ENCODE measurements at places on chromosomes 3 and 15.

DNA sequence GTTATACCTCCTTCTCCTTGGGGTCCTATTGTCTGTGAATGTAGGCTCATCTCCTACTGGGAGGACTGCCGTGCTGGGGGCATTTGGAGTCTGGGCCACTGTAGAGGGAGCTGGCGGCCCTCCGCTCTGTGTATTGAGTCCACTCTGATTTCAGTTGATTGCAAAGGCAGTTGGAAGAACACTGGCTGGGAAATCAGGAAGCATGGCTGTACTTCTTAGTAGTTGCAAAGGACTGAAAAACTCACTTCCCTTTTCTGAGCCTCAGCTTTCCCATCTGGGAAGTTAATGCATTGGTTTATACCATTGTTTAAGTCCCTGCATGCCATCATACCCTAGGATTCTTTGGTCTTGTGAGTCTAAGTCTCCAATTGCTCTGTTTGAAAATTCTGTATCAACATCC lies 46.7 kb downstream of the TMED3 start:
- no peak for DNase-seq

GRCh38 chr3:4063916-4064574 lies 239.1 kb upstream of the SETMAR start:
- DNase-seq = no peak

- DNase-seq = peak; percentile 55
Observed at GRCh38 chr3:177777699-177778098, 580.4 kb upstream of the TBL1XR1 start.

GRCh38 chr15:95565690-95566089 lies 764.8 kb upstream of the NR2F2 start:
- no peak for DNase-seq

DNA sequence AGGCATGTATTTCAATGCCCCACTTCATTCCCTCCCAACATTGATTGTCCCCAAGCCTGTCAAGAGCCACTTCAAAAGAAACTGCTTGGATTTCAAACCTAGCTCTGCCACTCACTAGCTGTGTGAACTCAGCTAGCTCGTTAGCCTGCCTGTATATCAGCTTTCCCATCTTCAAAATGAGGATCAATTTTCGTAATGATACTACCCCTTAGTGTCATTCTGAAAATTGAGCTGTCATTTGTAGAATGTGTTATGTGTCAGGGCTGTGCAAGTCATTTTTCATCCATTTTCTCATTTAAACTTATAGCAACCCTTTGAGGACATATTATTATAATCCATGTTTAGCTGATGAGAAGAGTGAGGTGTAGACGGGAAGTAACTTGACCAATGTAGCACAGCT lies 88.6 kb downstream of the TRIM42 start:
- DNase-seq = no peak

- no peak for DNase-seq
Observed at GRCh38 chr15:52155878-52156277, 35.3 kb downstream of the GNB5 start.

DNA sequence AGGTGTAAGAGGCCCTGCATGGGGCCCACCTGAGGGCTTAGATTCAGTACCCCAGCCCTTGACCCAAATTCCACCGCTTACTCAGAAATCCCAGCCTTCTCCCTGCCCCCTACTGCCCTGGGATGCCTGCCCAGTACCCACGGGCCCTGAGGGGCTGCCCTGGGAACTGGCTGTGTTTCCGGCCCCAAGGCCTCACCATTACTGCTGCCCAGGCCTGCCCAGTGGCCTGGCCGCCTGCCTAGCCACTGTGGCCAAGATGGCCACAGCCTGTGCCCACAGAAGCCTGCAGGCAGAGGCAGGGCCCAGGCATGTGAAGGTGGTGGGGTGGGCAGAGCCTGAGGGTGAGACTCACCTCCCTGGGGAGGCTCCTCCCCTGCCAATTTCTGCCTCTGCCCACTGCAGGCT lies 6.1 kb upstream of the PRKCD start:
- no peak for DNase-seq

GRCh38 chr3:8576841-8577571 lies 67.6 kb downstream of the SSUH2 start:
- DNase-seq = no peak

- DNase-seq = peak; percentile 49
Observed at GRCh38 chr15:22888120-22888859, 49.8 kb downstream of the NIPA2 start.

- DNase-seq = no peak
Observed at GRCh38 chr3:122513386-122514122, 1.2 kb downstream of the KPNA1 start.

- no peak for DNase-seq
Observed at GRCh38 chr3:36697229-36698001, 66.9 kb downstream of the DCLK3 start.

- no peak for DNase-seq
Observed at GRCh38 chr3:170054204-170054603, 16.4 kb downstream of the GPR160 start.

DNA sequence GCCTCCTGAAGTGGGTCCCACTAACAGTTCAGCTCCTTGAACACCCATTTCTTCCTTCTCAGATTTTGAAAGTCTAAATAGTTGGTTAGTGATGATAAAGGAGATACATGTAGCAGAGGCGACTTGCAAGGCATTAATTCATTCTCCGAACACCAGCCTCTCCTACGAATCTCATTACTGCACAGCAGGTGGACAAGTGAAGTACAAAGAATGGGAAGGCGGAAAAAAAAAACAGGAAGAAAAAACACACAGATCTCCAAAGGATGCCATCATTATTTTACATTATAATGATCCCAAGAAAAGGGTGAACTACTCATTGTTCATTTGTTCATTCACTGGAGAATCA lies 276.5 kb downstream of the MAGI1 start:
- DNase-seq = no peak

DNA sequence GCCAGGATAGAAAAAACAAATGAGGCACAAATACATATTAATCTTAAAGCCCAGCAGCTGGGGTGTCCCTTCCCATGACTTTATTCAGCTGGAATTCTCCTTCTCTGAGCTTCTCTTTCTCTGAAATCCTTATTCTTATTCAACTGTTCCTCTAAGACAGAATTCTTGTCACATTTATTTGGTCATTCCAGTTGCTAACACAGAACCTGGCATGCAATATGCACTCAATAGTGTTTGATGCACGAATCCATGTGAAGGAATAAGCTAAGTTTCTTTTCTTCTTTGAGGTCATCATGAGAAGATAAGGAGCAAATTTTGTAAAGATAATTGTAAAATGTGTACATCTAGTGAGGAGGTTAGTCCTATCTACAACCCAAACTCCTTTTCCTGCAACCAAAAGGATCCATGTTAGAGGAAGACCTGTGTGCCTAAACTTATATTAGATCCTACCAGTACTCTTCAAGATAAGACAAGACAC lies 154.2 kb upstream of the KCNMB2 start:
- DNase-seq = no peak

DNA sequence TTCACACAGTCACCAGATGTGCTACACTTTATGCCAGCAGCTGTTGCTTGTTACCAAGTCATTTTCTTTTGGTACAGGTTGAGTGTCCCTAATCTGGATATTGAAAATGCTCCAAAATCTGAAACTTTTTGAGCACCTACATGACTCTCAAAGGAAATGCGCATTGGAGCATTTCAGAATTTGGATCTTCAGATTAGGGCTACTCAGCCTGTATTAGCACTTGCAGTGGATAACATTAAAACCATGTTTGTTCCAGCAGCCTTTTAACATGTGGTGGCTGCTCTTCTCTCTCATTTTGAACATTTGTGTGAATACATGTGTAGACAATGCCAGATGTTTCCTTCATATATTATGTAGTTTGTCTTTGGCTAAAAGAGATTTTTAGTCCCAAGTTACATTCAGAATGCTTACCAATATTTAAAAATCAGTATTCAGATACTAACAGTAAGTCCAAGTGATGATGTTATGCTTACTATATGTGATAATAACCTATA lies 230.9 kb upstream of the UBE2E1 start:
- no peak for DNase-seq

DNA sequence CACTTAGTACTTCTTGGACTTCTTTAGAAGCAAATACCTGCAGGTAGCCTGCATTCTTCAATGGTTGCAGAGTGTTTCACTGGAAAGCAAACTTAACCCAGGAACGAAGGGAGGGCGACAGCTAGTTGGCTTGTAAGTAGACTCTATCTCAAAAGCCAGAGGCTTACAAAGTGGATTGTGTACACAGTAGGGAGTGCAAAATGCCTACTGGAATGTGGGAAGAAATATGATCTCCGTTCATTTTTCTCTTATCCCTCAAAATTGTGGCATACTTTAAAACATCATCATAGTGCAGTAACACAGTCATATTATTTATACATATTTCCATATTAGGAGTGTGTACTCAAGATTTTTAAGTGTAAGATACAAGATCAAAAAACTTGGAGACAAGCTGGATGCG lies 155.7 kb downstream of the LIPC start:
- DNase-seq = no peak

DNA sequence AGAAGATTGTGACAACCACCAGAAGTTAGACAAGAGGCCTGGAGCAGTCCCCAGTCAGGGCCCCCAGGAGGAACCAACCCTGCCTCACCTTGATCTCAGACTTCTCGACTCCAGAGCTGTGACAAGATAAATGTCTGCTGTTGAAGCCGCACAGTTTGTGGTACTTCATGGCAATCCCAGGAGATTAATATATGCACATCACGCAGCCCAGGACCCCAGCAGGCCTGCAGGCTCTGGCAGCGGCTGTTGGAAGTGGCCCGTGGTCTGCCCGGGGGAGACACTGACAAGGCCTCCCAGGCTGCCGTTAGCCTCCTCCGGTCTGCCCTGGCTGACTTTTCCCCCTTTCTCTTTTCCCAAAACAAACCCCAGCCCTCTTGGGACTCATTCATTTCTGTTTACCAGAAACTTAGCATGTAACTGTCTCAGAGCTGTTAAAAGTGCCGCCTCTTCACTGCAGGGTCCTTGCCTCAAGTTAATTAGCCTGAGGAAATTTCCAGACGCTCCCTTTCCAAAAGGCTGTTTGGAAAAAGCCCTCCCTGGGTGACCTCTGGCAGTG lies 183.5 kb upstream of the LYSMD4 start:
- DNase-seq = no peak

GRCh38 chr3:125003859-125004595 lies 51.8 kb downstream of the HEG1 start:
- DNase-seq = no peak

DNA sequence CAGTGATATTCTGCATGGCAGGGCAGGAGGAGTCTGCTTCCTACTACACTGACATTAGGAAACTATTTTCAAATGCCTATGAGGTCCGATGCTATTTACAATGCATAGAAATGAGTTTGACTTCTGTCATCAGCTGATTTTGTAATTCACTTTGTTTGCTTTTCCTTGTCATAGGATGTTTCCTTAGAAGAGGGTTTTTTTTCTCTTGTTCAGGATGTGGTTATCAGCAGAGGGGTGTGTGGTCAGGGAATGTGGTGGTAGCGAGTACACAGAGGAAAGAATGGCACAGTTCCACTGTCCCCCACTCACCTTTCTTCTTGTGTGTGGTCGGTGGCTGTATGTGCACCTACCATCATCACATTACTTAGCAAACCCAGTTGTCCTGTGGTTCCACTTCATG lies 231.5 kb downstream of the LRTM1 start:
- DNase-seq = peak; percentile 47

DNA sequence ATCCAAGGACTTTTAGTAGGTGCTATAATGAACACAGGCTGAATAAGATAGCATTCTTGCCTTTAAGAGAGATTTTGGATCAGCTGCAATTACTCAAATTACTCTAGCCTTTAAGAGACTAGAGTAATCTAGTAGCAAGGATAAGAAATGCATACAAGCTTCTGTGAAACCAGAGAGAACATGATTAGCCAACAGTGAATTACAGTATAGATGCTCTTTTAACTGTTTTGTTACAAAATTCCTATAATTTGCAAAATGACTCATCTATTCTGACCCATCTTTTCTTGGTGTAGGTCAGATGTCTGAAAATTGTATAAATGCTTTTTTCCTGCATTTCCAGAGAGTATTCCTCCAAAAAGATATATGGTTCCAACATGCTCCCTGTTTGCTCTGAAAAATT lies 66.9 kb downstream of the CEP63 start:
- DNase-seq = no peak

DNA sequence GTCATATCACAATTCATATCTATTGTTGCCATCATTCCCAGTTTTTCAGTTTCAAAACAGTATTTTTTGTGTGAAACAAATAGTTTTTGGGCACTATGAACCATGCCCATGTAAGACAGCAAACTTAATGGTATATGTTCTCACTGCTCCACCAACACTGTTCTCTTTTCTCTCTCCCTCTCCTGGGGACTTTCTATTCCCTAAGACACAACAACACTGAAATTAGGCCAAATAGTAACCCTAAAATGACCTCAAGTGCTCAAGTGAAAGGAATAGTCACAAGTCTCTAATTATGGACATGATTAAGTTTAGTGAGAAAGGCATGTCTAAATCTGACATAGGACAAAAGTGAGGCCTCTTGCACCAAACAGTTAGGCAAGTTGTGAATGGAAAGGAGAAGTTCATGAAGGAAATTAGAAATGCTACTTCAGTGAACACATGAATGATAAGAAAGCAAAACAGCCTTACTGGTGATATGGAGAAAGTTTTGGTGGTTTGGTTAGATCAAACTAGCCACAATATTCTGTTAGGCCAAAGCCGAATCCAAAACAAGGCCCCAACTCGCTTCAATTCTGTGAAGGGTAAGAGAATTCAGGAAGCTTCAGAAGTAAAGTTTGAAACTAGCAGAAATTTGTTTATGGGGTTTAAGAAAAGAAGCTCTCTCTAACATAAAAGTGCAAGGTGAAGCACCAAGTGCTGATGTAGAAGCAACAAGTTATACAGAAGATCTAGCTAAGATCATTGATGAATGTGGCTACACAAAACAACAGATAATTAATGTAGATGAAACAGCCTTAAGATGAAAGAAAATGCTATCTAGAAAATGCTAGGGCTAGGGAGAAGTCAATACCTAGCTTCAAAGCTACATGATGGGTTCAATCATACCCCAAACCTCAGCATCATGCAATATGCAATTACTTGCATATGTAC lies 104.2 kb downstream of the CBLB start:
- DNase-seq = no peak

DNA sequence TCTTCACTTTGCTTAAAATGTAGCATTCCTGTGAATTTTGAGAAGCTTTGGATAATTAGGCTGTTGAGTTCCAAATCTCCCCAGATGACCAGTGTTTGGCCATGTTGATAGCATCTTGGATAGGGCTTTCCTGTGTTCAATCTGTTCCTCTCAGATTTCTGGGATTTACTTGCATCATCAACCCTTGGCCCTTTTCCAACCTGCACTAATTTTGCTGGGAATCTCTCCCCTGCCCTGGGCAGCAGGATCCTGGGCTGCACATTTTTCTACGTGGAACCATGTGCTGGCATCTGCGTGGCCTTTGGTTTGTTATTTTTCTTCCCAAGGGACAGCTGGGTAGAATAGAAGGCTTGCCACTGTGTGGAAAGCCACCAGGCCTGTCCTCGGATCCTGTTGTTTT lies 75.4 kb upstream of the PLXNA1 start:
- DNase-seq = no peak

GRCh38 chr3:39744746-39745145 lies 64.7 kb upstream of the MYRIP start:
- DNase-seq = no peak

Data from urothelium cell line (cell line).